ENCODE measurements at places on chromosomes 5 and 9.

- DNase-seq = peak; percentile 55
Observed at GRCh38 chr5:15499528-15500324, at the start of gene FBXL7. Gene FBXL7, plus strand, starts transcription at chr5:15500180.

DNA sequence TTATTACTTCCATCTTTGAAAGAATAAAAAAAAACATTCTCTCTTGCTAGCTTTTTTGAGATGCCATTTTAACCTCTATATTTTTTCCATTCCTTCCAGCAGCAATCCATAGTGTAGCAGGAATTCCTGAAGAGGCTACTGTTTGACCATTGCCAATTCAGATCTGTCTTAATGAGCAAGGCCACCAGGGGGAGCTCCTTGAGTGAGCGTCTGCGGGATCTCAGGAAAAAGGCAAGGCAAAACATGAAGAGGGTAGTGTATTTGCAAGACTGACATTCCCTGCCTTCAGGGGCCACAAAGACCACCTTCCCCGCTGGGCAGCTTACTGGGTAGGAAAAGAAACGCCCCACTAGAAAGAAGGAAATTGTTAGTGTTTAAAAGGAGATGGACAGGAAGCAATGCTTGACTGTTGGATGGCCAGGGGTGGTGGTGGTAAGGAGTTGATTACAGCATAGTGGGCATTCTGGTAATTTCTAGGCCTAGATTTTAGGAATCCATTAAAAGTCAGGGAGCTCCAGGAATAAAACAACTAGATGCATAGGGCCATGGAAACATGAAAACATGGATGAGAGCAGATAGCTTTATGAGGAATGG, 206.6 kb upstream of the HAPLN1 start:
- peak; percentile 63 for DNase-seq

- no peak for DNase-seq
Observed at GRCh38 chr5:139763280-139763929, 32.2 kb upstream of the PSD2 start.

GRCh38 chr5:89573345-89573744, 690.4 kb upstream of the MEF2C start:
- no peak for DNase-seq

- peak; percentile 89 for DNase-seq
Observed at GRCh38 chr9:18473652-18474279, at the start of gene ADAMTSL1. Gene ADAMTSL1, plus strand, starts transcription at chr9:18474153. Its CDS starts 80 bp downstream, at chr9:18474233.

- DNase-seq = no peak
Observed at GRCh38 chr9:29730163-29730562, 2156.9 kb upstream of the C9orf72 start.

DNA sequence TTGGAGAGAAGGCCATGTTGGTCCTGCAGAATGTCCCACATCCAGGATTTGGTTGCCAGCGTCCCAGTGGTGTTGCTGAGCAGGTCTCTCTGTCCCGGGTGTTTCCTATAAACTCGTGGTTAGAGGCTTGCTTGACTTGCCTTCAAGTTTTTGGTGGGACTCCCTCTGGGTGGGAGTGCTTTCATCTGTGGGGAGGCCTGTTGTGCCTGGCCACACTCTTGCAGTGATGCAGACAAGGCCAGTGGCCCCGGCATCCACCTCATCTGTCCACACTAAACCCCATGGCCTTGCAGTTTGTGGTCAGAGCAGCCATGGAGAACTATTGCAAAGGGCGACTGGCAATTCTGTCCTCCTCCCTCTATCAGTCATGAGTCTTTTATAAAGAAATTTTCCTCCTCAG, 71.8 kb downstream of the PHF2 start:
- DNase-seq = no peak

DNA sequence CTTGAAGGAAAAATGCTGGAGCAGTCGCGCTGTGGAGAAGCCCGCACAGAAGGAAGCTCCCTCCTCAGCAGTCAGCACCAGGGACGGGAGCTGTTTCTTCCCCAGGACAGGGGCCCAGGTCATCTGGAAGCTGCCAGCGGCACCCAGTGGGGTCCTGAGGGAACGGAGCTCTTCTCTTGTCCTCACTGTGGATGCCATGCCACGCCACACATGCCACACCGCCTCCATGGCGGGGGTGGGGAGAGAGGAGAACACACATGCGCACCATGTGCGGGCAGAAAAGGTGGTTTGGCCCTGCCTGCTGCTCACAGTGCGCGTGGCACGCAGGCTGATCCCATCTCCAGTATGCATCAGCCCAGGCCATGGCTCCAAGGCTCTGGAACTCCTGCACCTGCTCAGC, 41.7 kb upstream of the ZNF354B start:
- DNase-seq = no peak

GRCh38 chr5:163497315-163497714, 8.1 kb upstream of the MAT2B start:
- DNase-seq = no peak

DNA sequence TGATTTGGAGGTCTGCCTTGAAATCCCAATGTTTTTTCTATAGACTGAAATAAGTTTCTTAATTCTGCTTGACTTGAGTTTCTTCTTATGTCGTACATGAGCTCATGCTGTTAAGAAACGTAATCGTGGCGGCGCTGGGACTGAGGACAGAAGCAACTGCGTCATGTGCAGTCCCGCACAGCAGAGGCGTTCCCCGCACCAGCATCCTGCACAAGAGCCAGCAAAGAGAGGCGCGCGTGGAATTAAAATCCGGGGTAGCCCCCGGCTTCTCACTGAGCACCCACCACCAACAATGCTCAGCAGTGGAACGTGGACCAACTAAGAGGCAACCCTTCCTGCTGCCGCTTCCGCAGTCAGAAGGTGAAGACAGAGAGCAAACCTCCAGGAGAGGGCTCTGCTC, 496.2 kb upstream of the ADAMTS16 start:
- no peak for DNase-seq

- DNase-seq = no peak
Observed at GRCh38 chr5:90843443-90843842, 284.8 kb downstream of the ADGRV1 start.

- DNase-seq = no peak
Observed at GRCh38 chr9:69324549-69325401, at the start of gene ENTREP1. Gene ENTREP1, plus strand, starts transcription at chr9:69325215. Its CDS starts 95 bp downstream, at chr9:69325310.

- no peak for DNase-seq
Observed at GRCh38 chr5:123790226-123790625, 278.2 kb downstream of the CSNK1G3 start.

- DNase-seq = peak; percentile 93
Observed at GRCh38 chr5:158754018-158754514, 345.6 kb downstream of the EBF1 start.

- no peak for DNase-seq
Observed at GRCh38 chr9:97773091-97773490, 76.0 kb upstream of the XPA start.

- no peak for DNase-seq
Observed at GRCh38 chr5:68369457-68370125, 154.0 kb downstream of the PIK3R1 start.

GRCh38 chr9:6449086-6449485, 36.1 kb downstream of the UHRF2 start:
- DNase-seq = no peak

DNA sequence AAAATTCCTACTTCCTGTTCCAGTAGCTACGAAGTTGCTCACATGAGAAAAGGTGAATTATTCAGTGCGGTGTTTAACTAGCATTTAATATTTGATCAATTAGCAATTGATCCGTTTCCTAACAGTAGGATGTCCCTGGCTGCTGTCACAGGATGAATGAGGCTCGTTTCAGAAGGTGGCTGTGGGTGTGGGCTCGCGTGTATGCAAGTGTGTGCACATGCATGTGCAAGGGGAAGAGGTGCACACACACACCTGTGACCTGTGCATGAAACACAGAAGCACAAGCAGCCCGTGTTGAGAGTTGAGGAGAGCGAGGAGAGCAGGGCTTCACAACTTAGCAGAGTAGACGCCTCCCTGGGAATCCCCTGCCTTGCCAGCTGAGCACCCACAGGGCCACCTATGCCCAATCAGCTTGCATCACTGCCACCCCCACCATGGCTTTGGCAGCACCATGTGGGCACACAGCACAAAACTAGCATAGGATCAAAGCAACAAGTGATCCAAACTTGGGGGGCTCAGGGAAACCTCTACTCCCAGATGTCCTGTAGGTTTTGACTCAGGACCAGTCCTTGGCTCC, 107.2 kb downstream of the C5orf15 start:
- no peak for DNase-seq

GRCh38 chr5:129125819-129126218, 31.3 kb downstream of the ISOC1 start:
- no peak for DNase-seq

DNA sequence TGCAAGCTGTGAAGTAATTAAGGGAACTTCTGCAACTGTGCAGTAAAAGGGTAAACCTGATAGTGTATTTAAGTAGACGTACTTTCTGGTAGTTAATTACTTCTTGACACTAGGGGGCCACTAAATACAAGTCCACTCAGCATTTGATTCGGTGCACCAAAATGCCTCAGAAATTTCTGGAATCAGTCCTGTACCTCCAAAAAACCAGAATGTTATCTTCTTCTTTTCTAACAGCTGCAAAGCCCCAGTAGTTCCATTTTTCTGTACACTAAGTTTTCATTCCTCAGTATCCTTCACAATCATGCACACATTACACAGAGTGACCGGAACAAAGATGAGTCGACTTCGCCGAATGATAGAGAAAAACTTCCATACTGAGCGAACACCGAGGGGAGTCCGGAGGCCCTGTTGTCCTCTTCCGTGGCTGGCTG, 484 bp downstream of the GFM2 start:
- peak; percentile 8 for DNase-seq

DNA sequence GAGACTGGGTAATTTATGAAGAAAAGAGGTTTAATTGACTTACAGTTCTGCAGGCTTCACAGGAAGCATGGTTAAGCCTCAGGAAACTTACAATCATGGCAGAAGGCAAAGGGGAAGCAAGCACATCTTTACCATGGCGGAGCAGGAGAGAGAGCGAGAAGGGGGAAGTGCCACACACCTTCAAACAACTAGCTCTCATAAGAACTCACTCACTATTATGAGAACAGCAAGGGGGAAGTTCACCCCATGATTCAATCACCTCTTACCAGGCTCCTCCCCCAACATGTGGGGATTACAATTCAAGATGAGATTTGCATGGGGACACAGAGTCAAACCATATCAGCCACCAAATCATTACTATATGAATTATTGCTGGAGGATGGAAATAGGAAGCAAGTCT, 30.3 kb upstream of the STX17 start:
- DNase-seq = no peak

- DNase-seq = no peak
Observed at GRCh38 chr9:112042769-112043168, 132.3 kb downstream of the SUSD1 start.

DNA sequence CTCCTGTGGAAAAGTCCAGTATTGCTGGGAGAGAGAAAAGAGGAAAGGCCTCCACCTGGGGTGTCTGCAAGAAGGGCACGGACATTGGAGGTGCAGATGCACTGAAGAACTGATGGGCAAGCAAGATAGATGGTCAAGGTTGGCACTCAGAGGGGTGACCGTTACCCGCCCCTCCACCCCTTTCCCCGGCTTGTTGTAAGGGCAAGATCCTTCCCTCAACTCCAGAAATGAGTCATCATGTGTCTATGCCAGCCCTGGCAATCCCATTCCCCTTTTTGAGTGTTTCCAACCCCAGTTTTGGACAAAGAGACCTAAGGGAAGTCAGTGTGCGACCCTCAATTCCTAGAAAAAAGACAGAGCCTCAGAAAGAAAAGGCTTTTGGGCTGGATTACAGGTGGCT, 34.9 kb upstream of the ATP6V1G1 start:
- no peak for DNase-seq

DNA sequence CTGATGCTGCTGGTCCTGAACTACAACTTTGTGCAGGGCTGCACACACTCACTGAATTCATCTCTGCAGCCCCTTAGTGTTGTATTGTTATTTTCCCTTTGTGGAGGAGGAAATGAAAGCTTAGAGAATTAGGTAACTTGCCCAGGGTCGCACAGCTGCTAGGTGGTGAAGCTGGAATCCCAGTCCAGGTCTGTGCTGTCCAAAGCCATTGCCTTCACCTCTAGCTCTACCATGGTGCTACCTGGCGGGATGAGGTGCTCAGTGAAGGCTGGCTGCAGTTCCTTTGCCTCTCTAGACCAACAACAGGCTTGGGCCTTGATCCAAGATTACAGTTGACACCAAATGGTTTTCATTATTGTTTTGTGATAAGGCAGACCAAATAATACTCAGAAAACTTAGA, 177.8 kb upstream of the PITX1 start:
- no peak for DNase-seq

GRCh38 chr9:130283539-130284248, 18.1 kb downstream of the HMCN2 start:
- DNase-seq = no peak
